Coronary artery (tissue), 2 donors: ENCODE measurements at places on chromosomes 2 and 18.

DNA sequence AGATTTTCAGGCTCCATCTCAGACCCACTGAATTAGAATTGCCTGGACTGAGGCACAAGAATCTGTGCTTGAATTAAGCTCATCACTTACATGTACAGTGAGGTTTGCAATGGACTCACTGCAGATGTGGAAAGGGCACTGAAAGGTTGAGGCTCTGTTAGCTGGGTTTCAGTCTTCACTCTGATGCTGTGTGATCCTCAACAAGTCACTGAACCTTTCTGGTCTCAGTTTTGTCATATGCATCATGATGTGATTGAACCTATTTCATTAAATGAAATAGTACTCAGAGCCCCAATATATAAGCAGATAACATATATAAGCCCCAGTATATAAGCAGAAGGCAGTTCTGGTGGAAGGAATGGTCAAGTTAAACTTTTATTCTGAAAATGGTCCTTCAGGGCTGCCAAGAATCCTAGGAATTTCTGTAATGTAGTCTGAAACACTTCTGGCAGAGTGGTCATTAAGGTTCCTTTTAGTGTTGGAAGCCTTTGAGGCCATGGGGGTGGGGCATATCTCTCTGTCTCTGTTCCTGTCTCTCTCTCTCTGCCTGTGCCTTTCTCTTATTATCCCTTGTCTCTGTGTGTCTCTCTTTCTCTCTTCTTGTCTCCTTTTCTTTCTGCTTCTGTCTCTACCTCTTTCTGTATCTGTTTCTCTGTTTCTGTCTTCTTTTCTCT is 110.4 kb downstream of the ADCYAP1 start:
- no peak for DNase-seq

- no peak for DNase-seq
These were observed 90.5 kb downstream of the COLEC12 start for GRCh38 chr18:410047-410455.

DNA sequence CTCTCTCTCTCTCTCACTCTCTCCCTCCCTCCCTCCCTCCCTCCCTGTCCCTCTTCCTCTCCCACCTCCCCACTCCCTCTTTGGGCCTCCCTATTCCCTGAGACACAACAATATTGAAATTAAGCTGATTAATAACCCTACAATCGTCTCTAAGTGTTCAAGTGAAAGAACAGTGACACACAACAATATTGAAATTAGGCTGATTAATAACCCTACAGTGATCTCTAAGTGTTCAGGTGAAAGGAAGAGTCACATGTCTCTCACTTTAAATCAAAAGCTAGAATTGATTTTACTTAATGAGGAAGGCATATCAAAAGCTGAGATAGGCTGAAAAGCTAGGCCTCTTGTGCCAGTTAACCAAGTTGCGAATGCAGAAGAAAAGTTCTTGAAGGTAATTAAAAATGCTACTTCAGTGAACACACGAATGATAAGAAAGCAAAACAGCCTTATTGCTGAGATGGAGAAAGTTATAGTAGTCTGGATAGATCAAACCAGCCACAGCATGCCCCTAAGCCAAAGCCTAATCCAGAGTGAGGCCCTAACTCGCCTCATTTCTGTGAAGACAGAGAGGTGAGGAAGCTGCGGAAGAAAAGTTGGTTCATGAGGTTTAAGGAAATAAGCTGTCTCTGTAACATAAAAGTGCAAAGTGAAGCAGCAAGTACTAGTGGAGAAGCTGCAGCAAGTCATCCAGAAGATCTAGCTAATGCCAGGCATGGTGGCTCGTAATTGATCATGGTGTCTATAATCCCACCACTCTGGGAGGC is 21.3 kb downstream of the MALT1 start:
- DNase-seq = no peak

DNA sequence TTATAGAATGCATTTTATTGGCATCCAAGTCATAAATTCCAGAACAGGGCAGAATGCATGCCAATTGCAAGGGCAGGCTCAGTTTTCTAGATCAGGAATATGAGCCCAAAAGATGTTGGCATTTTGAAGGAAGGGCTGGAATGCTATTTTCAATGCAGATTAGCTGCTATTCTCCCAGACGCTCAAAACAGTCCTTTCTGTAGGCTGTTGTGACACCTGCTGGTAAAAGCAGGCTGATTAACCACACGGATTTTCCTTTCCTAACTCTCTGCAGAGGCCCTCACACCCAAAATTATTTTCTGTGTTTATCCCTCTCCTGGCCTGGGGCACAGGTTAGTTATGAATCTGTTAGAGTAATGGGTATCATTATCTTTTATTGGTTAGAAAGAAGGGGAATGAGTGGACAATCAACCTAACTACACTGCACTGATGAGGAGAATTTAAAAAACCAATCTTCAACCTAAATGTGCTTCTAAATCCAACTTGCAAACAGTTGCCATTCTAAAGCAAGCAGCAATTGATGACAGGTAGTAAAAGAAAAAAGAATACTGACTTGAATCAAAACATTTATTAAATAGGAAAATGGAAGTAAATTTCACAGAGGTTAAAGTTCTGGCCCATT is 94.0 kb downstream of the PLA2R1 start:
- no peak for DNase-seq

DNA sequence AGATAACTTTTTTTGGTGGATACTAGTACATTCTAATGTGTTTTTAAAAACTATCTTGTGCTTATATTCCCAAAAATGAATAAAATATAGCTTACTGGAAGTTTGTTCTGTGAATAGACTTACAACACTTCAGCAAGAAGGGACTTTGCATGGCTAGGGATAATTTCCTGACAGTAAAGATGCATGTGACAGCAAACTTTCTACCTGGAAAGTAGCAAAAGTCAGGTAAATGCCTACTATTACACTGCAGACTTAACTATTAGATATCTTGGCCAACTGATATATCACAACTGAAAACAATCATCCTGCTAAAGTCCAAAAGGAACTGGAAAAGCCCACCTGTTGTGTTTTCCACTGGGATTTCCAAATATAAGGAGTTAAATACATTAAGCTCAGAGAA is 1753.5 kb upstream of the CELF4 start:
- DNase-seq = no peak

- no peak for DNase-seq
These were observed 409.2 kb upstream of the TCF4 start for GRCh38 chr18:55997151-55997561.

DNA sequence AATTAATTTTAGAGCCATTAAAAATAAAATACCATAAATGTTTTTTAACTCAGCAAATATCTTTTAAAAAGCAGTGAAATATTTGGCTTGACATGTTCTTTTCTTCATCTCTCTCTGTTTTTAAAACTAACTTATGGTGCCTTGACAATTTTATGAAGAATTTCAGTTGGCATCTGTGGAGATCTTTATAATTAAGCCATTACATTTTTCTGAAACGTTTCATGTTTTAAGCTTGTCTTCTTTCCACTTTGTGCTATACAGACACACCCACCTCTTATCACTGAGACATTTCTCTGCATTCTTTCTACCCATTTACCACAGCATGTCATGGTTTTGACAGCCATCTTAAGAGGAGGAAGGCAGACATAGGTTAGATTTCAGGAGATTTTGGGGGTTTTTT is 915.1 kb upstream of the FSHR start:
- no peak for DNase-seq
